Amniotic stem cell (primary cell): ENCODE measurements at places on chromosomes 11 and 22.

- DNase-seq = no peak
These were observed 210.7 kb downstream of the METTL15 start for GRCh38 chr11:28318871-28319270.

DNA sequence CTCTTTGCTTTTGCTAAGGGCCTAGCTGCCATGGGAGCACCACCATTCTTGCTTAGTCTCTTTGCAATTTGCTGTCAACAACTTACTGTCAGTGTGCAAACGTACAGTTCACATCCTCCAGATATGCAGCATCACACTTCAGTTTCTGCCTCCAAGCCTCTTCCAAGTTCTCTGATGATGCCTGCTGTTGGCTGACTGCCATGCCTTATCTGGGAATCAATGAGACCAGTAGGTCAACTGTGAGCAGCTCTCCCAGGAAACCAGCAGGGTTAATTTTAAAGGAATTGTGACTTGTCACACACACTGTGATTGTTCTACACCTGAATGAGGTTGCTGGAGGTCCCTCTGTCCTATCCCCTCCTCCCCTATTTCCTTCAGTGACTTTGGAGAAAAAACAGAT, 56.0 kb downstream of the COPB1 start:
- no peak for DNase-seq

DNA sequence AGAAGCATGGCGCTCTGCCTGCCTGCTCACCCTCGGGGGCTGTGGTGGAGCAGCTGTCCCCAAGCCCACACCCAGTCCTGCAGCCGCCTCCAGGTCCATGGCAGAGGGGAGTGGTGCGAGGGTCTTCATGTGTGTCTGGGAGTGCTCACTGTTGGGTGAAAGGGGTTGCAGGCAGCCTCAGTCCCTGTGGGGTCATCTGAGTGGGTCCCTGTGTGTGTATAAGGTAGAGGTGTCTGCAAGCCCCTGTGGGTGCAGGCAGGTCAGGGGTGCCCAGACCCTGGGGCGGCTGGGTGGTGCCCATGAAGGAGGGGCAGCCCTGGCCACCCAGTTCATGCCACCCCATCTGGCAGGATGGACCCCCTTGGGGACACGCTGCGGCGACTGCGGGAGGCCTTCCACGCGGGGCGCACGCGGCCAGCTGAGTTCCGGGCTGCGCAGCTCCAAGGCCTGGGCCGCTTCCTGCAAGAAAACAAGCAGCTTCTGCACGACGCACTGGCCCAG, 4.9 kb downstream of the ALDH3B1 start:
- no peak for DNase-seq

DNA sequence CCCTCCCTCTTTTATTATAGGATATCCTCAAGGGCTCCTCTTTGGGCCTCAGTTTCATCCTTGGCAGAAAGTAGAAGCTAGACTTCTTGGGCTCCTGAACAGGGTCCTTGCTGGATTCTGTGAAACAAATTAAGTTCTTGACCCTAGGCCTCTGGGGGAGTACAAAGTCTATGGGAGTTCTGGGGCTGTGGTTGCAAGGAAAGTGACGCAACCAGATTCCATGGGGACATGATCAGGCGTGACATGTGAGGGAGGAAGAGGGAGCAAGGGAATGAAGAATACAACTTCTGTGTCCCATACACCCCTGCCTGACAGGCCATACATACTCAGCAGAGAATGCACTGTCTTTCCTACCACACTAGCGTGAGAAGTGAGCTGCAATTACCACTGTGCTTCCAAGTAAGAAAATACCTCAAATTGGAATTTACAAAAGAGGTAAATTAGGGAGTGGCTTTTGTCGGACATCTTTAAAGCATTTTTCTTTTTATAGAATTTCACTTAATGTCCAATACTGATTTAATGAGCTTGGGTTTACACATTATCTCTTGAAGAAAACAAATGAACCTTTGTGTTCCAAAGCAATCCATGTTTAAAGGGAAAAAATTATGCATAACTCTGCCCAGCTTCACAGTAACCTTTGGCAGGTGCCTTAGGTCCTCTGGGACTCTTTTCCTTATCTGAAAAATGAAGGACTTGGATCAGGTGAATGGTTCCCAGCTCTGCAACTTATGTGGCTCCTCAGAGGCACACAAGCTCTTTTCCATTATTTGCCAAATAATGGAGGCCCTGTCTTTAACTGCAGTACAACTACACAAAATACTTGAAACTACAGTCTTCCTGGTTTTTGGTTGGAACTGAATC, 38.9 kb downstream of the LIMK2 start:
- DNase-seq = no peak
